Activated CD8-positive, alpha-beta memory T cell treated with anti-CD3 and anti-CD28 coated beads for 4 hours (primary cell): ENCODE measurements at places on chromosomes 13 and 19.
A peak's percentile ranks its signal among the peaks of the same experiment; 100 is the strongest.

DNA sequence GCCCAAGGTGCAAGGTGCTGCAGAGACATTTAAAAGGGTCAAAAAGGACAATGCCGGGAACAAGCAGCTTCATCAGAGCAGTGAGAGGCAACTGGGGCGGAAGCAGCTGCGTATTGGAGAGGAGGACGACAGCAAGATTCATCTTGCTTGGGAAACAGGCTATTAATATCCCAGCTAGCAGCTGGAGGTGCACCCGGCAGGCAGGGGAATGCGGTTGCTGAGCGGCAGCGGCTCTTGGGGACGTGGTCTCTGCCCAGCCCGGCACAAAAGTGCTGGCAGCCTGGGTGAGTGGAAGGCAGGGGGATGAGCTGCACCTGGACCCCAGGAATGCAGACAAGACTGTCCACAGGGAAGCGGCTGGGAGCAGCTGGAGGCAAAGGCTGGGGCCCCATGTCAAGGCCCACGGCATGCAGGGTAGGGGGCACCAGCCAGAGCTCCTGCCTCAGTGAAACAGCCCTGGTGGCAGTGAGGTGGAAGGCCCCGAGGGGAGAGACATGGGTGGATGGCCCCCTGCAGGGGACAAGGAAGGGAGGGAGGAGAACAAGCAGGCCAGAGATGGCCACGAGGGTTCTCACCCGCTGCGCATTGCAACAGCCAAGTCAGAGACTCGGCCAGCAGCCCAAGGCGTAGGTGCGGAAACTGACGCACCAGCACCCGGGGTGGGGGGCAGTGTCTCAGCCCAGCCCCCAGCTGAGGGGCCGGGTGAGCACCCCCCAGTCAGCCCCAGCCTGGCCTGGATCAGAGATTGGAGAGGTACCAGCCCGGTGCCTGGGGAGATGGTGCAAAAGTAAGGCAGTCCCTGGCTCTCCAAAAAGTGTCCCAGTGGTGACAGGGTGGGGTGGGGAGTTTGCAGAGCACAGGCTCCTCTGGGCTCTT is 34.4 kb downstream of the PEPD start:
- no peak for DNase-seq

DNA sequence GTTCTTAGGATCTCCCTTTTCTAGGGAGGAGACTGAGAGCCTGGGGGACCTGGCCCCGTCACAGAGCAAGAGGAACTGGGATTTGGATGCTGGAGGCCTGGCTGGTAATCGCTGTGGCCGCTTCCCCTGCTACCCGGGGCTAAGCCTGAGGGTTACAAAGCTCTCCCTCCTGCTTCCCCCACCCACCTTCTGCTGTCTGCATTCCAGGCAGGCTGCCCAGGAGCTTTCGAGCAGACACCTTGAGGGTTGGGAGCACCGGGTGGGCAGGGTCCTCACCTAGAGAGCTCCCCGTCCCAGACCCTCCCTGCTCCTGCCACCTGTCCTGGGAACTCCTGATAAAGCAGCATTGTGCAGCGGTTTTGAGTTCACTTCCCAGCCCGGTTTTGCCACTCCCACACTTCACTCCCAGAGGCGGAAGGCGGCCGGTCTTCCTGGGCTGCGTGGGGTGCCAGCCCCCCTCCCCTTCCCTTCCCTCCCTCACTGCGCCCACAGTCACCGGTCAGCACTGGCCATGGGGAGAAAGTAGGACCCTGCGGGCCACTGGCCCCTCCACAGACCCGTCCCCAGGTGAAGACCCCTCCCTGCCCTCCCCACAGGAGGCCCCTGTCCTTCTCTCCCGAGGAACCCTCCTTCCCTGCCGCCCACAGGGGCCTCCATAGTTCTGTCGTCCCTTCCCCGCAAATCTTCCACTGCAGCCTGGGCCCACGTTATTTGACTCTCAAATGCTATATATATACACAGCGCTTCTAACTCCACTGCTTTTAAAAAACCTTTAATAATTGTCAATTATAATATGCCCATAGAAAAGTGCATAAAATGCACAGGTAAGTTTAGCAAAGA is 8.1 kb downstream of the PAK4 start:
- DNase-seq: no peak

GRCh38 chr19:11530432-11530831 is 1.5 kb upstream of the ECSIT start:
- DNase-seq: no peak

- DNase-seq: no peak
These were observed 7.7 kb downstream of the N4BP2L2 start for GRCh38 chr13:32530841-32531253.

DNA sequence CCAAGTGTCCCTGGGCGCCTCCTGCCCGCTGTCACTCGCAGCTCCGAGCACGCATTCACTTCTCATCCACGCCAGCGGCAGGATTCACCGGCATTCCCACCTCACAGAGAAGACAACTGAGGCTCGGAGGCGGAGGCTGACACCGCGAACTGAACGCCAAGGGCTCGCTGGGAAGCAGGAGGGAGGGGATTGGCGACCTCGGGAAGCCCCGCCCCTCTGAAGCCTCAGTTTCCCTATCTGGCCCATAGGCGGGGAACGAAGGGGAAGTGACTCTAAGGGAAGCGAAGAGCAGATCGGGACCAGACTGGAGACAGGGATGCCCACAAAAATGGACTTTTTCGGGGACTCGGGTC is 256 bp downstream of the MICOS13 start:
- DNase-seq: no peak

DNA sequence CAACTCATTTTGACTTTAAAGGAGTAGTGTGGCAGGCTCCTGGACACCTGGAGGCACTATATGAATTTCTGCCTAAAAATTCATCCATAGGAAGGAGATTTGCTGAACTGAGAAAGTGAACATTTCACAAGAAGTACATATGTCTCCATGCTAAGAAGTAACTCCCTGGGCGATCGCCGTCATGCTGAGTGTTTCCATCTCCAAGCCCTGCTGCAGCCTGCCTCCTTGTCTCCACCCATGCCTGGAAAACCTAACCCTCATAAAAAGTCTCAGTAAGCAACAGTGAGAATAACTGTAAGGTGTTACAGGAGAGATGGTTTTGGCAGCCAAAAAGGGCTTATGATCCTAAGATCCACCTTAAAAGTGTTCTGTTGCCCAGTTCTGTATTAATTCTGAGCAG is 251.3 kb downstream of the SHISA2 start:
- DNase-seq: no peak

DNA sequence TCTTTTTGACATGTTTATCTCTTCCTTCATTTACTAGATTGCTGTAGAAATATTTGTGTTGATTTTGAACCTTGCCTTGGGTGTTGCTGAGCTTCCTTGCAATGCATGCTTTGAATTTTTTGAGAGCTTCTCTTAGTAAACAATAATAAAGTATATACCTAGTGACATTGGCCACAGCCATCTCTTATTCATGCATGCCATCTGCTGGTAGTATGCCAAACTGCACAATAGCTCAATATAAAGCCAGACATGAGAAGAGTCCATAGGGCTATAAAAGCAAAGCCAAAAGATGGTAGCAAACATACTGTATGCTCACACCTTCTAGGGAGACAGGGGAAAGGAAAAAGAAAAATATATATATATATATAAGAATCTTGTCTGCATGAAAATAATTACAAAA is 18.9 kb upstream of the ZSCAN5A start:
- no peak for DNase-seq

GRCh38 chr19:38922482-38922881 is 8.1 kb downstream of the SARS2 start:
- DNase-seq: no peak

DNA sequence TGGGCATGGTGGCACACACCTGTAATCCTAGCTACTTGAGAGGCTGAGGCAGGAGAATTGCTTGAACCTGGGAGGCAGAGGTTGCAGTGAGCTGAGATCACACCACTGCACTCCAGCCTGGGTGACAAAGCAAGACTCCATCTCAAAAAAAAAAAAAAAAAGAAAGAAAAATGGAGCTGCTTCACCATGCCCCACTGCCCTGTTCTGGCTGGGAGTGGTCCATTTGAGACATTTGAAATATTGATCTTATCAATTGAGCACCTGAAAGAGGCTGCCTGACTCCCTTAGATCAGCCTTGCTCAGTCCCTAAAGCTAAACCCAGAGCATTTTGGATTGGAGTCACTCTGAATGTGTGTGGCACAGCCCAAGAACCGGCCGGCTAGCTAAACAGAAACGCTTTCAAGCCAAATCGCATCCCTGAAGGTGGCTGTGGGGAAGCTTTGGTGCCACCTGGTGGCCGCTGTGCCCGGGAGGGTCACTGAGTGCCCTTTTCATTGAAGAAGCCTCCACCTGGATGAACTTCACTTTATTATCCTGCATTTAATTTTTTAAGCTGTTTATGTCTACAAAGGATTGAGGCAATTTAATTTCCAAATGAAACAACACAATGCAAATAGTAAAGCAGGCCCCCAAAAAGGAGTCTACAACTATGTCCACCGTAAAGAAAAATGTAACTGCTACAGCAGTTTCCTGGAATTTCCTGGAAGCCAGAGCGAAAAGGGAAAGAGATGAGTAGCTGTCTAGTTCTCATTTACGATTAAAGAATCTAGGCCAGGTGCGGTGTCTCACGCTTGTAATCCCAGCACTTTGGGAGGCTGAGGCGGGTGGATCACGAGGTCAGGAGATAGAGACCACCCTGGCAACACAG is 53.1 kb upstream of the SERPINE3 start:
- peak; percentile 44 for DNase-seq

DNA sequence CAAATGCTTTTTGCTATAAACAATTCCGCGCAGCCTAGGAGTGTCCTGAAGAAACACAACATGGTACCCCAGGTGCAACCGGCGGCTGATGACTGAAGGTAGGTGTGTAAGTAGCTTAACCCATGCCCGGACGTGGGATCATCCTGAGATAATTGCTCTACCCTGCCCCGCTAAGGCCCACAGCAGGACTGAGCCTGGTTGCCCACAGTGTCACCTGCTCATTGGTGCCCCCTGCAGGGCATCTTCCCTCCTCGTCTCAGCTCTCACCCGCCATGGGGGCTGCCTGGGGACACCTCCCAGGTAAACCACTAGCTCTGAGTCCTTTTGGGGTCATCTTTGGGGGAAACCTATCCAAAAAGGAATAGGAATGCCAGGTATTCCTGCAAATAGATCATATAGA is 22.3 kb downstream of the TMEM161A start:
- no peak for DNase-seq

- no peak for DNase-seq
These were observed 7.9 kb downstream of the PIP5K1C start for GRCh38 chr19:3692141-3693024.
